ENCODE measurements at places on chromosomes 16 and 17. TPM values are rescaled to one million over a fixed set of nuclear protein-coding genes. Genes with fewer than 3 reads are reported as not detected.

DNA sequence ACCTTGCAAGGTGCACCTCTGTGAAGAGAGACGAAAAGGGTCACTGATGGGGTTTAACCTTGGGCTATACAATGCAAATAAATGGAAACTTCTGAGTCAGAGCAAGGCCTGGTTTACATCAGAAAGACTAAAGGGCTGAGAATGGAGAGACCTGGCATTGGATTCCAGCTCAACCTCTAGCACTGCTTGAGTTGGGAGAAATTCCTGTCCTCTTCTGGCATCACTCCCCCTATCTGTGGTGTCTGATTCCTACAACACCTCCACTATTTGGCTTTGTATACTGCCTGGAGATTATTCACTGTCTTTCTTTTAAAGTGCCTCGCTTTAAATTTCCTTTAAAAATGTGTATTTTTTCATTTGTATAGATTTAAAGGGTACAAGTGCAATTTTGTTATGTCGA is 68.8 kb downstream of the GPR139 start:
- no peak for DNase-seq

DNA sequence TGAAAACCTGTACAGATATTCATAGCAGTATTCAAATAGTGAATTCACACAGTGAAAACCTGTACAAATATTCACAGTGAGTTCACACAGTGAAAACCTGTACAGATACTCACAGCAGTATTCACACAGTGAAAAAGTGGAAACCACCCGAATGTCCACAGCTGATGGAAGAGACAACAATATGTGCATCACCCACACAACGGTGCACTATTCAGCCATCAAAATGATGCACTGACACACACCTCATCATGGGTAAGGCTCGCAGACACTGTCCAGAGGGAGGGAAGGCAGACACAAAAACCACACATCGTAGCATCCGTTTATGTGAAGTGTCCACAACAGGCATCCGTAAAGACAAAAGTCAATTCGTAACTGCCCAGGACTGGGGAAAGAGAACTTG is 100.9 kb downstream of the VPS53 start:
- no peak for DNase-seq

The CBFA2T3 gene
- 2.9 TPM for total RNA-seq

The SYT17 gene
- not detected for total RNA-seq

The RNF43 gene
- total RNA-seq: not detected
